ENCODE measurements at places on chromosomes 5 and 9. TPM values are rescaled to one million over a fixed set of nuclear protein-coding genes. Genes with fewer than 3 reads are reported as not detected.
A peak's percentile ranks its signal among the peaks of the same experiment; 100 is the strongest.

Gene SCGB3A2
- not detected for total RNA-seq

GRCh38 chr5:52702877-52703276 lies 84.8 kb upstream of the ITGA1 start:
- no peak for DNase-seq

DNA sequence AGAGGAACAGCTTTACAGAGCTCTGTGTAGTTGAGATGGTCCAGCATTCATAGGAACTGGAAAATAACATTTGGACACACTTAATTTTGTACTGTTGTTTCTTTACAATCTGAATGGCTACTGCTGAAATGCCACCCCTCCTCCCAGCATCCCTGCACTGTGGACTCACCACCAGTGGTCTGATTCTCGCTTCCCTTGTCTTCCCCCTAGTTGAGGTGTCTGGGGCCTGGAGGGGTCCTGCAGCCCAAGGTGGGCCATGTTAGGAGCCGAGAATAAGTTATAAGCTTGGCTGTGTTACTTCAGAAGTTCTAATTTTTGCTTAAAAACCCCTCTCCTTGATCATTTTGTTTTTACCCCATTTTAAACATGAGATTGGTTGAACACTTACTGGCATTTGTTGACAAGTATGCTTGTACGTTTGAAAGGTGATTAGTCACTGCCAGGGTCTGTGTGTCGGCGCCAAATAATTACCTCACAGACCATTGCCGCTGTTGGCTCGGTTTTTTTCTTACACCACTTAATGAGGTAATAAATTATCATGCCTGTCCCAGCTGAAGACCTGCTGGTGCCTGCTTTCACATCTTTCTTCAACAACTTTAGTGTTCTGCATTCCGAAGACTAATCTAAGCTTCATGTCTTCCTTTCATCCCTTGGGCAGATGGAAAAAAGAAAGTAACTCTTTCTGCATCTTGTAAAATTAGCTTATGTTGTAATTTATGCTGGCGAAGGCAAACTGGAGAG lies 65.8 kb downstream of the MCCC2 start:
- DNase-seq: peak; percentile 12

DNA sequence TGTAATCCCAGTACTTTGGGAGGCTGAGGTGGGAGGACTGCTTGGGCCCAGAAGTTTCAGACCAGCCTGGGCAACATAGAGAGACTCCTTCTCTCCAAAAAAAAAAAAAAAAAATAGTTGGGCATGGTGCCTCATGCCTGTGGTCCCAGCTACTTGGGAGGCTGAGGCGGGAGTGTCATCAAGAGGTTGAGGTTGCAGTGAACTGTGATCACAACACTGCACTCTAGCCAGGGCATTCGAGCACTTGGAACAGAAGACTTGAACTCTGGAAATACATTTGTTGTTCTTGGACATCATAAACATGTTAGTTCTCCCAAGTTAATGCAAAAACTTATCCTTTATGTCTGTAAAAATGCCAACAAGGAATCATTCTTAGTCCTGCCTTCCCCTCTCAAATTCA lies 29.6 kb downstream of the EHMT1 start:
- DNase-seq: no peak

- no peak for DNase-seq
These were observed 349.6 kb upstream of the IRX2 start for GRCh38 chr5:3100921-3101551.

- DNase-seq: no peak
These were observed 7.2 kb upstream of the LMNB1 start for GRCh38 chr5:126769703-126770102.

DNA sequence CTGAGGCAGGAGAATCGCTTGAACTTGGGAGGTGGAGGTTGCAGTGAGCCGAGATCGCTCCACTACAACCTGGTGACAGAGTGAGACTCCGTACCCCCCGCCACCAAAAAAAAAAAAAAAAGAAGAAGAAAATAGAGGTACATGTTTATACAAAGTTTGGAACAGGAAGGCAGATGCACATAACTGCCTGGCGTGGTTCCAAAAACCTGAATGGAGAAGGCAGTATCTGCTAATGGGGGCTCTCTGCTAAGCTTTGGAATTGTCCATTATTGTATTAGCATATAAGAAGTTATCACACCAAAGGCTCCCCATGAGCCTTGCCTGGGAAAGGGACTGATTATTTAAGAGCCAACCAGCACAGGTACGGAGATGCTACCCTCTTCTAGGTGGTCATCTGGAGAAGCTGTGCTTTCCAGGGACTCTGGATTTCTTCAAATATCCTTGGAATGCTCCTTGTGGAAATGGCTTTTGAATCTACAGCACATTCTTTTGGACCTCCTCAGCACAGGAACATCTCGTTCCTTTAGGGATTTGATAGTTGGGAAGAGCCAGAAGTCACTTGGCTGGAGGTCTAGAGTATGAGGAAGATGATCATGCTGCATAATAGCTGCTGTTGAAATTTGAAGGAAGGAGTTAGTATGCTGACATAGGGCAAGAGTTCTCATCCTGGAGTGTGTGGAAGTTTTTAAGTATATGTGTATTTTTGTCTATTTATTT lies 42.5 kb upstream of the ABCA1 start:
- DNase-seq: no peak

- no peak for DNase-seq
These were observed at the start of gene RNF180 for GRCh38 chr5:64165500-64166200. Gene RNF180, plus strand, starts transcription at chr5:64165843. Its CDS starts 34,965 bp downstream, at chr5:64200808.

DNA sequence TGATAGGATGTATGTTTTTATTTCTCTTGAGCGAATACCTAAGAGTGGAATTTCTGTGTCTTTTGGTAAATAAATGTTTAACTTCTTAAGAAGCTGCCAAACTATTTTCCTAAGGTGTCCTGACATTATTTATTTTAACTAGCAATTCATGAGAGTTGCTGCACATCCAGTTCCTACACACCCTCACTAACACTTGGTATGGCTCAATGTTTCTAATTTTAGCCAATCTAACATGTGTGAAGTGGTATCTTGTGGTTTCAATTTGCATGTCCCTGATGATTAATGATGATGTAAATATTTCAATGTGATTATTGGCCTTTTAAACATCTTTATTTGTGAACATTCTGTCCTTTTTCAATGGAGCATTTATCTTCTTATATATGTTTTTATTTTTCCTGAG lies 2095.5 kb upstream of the C9orf72 start:
- DNase-seq: no peak

DNA sequence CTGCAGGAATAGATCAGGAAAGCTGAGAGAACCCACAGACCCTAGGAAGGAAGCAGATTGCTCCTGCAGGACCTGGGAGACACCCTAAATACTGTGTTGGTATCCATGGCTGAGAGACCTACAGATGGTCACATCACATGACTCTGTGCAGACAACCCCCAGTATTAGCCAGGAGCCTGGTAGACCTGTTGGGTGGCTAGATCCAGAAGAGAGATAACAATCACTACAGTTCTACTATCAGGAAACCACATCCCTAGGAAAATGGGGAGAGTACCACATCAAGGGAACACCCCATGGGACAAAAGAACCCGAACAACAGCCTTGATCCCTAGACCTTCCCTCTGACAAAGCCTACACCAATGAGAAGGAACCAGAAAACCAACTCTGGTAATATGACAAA lies 24.2 kb upstream of the MELK start:
- no peak for DNase-seq

GRCh38 chr5:2134543-2135292 lies 252.0 kb upstream of the IRX4 start:
- no peak for DNase-seq

DNA sequence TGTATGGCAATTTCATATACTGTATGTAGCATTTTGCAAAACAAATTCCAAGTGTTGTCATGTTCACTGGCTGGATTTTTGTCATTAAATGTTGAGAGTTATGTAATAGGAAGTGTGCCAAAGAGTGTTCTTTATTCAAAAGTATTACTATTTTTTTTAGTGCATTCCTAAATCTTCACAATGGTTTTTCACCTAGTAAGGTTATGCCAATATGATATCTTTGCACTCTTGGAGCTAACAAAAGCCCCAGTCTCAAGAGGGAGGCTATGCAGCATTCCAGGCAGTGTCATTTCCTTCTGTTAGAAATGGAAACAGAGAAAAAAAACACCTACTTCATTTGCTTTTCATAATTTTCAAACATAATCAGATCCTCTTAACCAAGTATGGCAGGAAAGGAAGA lies 5.1 kb upstream of the SSBP2 start:
- DNase-seq: no peak

- no peak for DNase-seq
These were observed 46.2 kb downstream of the GALNT10 start for GRCh38 chr5:154236536-154237375.

- no peak for DNase-seq
These were observed 52.1 kb downstream of the SSBP2 start for GRCh38 chr5:81698813-81699212.

GRCh38 chr9:16680541-16680940 lies 189.9 kb downstream of the BNC2 start:
- no peak for DNase-seq

- no peak for DNase-seq
These were observed 98.1 kb downstream of the RAPGEF6 start for GRCh38 chr5:131536850-131537448.

DNA sequence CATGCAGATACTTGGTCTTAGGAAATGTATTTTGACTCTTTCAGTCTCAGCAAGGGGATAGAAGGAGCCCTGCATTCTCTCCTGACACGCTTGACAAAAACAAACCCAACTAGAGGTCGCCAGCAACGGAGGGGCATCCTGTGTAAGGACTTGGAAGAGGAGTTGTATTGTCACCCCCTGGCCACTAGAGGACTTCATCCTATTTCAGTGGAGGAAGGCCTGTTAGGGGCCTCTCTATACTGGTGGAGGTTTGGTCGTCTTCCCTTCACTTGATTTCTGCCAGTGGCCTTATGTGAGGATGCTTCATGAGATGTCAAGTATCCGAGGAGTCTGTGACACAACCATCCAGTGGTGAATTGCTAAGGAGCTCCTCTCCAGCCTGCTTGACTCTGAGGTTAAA lies 122.8 kb upstream of the STC2 start:
- peak; percentile 26 for DNase-seq

DNA sequence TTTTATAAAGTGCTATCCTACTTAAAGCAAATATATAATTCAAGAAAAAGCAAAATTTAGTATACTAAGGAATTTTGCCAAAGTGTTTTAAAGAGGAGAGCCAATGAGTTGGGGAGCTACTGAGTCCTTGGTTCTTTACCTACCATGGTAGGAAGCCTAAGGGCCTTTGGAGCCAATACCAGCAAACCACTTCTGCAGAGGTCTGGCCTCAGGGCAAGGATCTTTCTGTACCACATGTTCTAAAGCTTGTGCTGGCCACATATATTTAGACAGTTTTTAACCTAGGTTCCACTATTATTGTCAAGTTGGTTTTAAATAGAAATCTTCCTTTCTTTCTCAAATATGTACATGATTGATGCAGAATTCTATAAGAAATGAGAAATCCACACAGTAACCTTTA lies 172.3 kb upstream of the NREP start:
- no peak for DNase-seq

GRCh38 chr9:91623004-91623403 lies 199.4 kb upstream of the NFIL3 start:
- DNase-seq: no peak

GRCh38 chr5:32639943-32640342 lies 54.6 kb downstream of the SUB1 start:
- no peak for DNase-seq

DNA sequence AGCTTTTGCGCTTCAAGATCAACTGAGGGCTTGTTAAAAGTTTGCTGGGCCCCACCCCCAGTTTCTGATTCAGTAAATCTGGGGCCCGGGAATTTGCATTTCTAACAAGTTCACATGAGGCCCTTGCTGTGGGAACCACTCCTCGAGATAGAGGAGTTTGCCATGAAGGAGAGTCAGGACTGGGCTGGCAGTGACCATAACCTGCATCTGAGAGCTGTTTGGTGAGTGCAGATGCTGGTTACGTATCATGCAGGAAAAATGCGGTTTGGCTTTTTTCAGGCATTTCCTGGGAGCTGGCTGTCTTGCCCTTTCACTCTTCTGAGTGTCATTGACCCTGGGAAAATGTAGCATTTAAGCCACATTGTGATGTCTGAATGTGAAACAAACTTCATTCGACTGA lies 9.4 kb upstream of the ANGPTL2 start:
- no peak for DNase-seq

DNA sequence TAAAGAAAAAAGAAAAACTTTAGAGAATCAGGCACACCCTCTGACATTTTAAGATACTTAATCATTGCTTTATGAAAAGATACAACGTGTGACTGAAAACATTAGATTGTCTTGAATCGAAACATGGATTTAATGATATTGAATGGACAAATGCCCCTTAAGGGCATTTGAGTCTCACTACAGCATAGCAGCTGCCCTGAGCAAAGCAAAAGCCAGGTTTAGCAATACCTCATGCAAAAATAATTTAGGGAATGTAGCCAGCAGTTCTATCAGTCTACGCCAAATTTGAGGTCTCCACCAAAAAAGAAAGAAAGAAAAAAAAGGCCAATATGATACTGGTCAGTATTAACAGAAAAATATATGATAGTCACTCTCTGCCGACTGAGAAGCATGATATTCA lies 56.6 kb upstream of the LMNB1 start:
- DNase-seq: no peak

- no peak for DNase-seq
These were observed 412.1 kb upstream of the CLINT1 start for GRCh38 chr5:158270996-158271554.

GRCh38 chr5:59158637-59159391 lies 575.9 kb downstream of the RAB3C start:
- DNase-seq: no peak

- no peak for DNase-seq
These were observed 39.0 kb downstream of the KIF4B start for GRCh38 chr5:155052532-155052931.

GRCh38 chr5:66012271-66012670 lies 85.9 kb downstream of the ERBIN start:
- DNase-seq: no peak

GRCh38 chr9:6780690-6781089 lies 22.9 kb downstream of the KDM4C start:
- DNase-seq: no peak

DNA sequence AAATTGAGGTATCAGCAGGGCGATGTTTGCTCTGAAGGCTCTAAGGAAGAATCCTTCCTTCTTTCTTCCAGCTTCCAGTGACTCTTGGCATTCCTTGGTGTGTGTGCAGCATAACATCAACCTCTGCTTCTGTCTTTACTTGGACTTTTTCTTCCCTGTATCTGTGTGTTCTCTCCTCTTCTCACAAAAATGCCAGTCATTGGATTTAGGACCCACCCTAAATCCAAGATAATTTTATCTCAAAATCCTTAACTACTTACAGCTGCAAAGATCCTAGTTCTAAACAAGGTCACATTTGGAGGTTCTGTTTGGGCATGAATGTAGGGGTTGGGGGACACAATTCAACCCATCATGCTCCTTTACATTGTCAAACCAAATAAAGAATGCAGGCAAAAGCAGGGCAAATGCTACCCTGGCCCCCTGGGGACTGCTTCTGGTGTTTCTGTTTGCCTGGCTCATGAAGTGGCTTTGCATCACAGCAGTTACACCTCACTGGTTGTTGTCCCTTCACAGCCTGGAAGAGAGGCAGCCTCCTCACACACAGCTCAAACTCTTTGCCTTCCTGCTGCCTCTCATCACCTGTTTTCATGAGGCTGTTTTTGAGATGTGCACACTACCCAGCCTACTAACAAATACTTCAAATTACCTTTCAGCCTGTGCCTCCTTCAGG lies 64.8 kb upstream of the PLCXD3 start:
- DNase-seq: no peak
